ENCODE measurements at places on chromosomes 11 and 22.

DNA sequence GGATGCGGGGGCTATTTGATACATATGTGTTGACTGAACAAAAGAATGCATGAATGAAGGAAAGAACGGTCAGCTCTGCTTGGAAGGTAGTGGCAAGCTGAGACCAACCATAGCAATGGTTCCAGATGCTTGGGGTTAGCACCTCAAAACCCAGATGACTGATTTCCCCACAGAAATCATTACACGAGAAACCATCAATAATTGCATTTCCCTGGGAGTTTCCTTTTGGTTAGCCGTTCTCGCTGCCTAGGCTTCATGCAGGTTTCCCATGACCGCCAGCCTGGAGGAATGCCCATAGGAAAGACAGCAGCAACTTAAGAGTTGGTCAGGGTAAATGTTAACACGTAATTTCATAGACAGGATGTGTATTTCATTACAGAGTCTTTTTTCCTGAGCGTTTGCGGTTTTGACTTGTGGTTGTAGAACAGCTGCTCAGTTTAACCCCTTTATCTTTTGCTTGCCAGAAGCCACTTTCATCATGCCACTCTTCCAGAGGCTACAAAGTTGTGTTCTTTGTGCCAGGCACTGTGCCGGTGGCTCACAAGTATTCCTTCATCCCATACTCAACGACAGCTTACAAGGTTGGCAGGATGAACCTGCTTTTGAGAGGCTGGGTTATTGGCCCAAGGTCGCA is 2.8 kb downstream of the IL17RA start:
- DNase-seq, result peak; percentile 32

DNA sequence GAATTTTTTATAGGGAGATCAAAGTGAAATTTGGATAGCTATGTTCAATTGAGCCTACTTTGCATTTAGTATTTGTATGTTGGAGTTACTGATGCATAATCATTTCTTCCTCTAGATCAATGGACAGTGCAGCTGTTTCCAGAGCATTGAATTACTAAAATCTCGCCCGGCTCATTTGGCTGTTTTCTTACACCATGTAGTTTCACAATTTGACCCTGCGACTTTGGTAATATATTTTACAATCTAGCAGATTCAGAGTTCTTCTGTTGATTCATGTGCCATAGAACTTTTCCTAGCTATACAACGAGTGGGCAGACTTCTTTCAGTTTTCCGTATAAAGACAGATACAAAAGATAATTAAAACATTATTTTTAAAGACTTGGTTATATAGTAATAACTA is 70.0 kb upstream of the GRIK4 start:
- no peak for DNase-seq

DNA sequence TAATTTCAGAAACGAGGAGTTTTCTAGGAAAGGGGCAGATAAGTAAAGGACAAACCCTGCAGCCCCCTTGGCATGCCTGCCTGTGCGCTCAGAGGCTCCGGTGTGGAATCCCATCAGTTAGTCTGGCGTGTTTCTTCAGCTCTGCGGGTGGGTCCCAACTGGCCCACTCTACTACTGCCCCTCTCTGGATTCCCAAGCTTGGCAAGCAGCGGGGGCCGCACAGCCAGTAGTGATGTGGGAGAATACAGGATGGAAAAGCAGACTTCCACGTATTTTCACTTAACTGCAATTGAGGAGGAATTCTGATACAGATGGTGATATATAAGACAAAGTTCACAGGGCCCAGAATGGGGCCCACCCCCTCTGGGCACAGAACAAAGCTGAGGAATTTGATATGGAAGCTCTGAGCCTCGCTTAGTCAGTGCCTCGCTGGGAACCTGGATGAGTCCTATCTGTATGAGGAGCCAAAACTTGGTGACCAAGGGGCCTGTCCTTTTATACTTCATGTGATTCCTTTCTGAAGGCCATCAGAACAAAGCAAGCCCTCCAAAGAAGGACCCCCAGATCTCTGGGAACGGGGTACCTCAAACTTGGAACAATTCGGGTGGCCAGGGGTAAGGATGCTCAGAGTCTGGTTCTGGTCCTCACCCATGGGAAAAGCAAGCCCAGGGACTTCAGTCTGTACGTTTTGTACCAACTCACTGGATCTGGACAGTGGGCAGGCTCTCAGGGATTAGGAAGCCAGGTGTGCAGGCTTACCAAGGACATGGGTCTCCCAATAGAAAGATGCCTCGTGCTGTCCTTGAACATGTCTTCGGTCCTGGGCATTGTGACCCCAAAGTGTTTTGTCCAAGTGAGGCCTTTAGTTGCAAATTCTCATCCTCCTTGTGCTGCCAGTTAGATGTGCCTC is 26.0 kb downstream of the RELT start:
- no peak for DNase-seq

DNA sequence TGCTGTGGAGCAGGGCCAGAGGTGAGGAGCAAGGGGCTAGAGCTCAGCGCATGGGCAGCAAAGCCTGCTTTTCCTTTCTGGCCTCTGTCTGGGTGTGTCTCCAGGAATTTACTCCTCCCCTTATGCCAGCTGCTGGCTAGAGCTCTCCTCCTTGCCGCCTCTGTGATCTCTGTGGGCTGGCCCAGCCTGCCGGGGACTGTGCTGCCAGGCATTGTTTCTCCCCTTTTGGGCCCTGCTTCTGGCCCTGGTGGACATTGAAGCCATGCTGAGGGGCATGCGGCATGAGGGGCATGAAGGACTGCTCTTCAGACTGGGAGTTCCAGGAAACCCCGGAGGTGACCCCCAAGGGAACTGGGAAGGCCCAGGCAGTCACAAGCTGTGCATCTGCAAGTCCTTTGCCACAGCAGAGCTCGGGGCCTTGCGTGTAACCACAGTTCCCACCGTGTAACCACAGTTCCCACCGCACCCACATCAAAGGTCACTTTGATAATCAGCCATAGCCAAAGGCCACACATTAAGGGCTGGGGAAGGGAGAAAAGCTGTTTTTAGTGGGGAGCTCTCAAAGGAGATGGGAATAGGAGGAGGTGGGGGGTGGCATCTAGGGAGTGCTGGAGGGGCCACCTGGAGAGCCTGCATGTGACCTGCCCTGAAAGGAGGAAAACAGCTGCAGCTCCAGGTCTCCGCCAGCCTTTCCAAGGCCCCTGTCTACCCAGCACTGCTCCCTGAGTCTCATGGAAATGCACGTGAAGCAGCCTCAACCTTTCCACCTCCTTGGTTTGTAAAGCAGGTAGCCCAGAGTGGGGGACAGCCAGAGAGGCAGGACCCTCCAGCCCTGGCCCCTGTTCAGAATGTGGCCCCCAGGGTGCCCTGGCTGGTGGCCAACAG is 62.3 kb downstream of the PPFIBP2 start:
- no peak for DNase-seq

- no peak for DNase-seq
Observed at GRCh38 chr22:29503811-29504372, 23.9 kb downstream of the NEFH start.

DNA sequence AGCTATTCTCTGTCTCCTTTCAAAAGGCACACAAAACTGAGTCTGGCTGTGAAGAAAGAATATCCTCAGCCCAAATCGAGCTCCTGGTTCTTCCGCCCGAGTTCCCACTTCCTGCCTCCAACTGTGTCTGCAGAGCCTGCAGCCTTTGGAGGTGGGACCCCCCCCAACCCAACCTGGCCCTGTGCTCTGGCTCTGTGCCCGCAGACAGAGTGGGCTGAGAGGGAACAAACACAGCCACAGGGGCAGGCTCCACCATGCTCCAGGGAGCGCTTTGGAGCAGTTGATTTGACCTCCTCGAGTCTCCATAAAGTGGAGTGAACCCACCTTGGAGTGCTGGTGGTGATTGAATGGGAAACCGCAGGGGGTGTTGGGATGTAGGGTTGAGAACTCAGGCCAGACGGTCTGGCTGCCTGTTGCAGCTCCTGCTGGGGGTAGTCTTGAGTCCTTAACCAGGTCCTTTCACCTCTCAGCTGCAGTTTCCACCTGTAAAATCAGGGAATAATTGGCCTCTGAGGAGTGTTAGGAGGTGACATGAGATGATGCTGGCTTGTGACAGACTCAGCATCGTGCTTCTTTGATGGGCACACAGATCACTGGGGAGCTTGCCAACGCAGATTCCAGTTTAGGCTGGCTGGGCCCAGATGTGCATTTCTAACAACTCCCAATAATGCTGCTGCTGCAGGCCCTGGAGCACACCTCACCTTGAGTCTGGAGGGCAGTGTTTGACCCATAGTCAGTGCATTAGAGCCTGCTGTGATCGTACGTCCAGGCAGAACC is 11.4 kb downstream of the DAGLA start:
- DNase-seq, result peak; percentile 37

DNA sequence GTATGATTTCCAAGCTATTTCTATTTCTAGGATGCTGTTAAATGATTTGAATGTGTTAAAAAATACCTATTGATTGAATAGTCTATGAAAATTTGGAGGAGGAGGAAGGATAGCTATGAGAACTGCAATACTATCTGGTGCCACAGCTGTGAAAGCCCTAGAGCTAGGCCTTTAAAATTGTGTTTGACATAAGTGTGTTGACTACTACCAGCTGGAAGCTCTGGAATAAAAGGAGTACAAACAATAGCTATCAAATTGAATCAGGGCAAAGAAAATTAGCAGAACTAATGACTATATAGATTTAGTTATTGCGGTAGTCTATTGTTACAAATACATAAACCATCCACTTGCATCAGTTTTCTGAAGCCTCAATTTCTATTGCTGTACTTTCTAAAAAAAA is 124.8 kb upstream of the CNTN5 start:
- DNase-seq, result no peak

GRCh38 chr22:45667486-45667885 is 4.1 kb upstream of the ATXN10 start:
- DNase-seq, result no peak

DNA sequence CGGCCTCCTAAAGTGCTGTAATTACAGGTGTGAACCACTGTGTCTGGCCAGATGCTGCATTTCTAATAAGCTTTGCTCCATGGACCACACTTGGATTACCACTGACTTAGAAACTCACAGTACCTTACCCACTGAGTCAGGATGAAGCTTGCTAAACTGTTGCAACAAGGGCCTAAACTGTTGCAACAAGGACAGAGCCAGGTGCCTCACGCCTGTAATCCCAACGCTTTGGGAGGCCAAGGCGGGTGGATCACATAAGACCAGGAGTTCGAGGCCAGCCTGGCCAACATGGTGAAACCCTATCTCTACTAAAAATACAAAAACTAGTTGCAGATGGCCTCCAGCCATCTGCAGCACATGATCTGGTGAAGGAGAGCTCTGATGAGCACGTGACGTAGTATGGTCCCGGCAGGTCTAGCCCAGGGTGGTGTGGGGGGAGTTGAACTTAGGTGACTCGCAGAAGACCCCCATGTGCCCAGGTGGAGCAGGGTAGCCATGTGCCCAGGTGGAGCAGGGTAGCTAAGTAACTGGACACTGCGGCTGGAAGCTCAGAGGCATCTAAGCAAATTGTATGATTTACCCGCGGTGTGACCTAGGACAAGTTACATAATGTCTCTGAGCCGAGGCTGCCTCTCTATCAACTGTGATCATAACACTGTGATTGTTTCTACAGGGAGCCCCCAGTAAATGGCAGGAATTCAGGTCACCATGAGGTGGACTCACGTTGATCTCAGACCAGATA is 8.4 kb downstream of the SLC25A45 start:
- no peak for DNase-seq

DNA sequence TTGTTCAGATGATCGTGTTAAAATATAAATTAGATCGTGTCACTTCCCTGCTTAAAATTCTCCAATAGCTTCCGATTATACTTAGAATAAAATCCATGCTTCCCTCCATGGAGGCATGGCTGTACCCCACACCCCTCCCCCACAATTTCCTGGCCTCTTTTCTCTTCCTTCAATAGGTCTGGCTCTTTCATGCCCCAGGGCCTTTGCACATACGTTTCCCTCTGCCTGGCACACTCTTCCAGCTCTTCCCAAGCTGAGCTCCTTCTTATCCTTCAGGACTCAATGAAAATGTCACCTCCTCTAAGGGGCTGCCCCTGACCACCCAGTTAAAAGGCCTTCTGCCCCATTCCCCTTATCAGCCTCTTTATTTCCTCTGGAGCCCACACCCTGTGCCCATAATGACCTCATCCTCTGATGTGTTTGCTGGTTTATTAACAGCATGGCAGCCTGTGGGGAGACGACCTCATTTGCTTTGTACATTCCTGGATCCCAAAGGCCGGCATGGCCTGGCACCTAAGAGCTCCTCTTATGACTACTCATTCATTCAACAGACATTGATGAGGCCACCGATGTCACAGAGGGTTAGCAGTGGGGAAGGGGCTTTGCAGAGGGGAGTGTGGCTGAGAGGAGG is 9.0 kb upstream of the FLRT1 start:
- DNase-seq, result no peak

DNA sequence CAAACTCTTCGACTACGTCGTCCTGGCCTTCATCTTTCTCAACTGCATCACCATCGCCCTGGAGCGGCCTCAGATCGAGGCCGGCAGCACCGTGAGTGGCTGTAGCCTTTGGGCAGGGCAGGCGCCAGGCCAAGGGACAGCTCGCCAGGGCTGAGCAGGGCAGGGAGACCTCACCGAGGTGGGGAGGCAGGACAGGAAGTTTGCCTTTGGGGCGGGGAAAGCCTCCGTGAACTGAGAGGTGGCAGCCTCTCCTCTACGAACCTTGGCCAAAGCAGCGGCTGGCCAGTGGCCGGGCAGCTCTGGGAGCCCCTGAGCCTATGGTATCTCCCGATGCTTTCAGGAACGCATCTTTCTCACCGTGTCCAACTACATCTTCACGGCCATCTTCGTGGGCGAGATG is 93.2 kb downstream of the CACNA1I start:
- no peak for DNase-seq

- DNase-seq, result no peak
Observed at GRCh38 chr22:41557401-41558240, 3.2 kb upstream of the CSDC2 start.

DNA sequence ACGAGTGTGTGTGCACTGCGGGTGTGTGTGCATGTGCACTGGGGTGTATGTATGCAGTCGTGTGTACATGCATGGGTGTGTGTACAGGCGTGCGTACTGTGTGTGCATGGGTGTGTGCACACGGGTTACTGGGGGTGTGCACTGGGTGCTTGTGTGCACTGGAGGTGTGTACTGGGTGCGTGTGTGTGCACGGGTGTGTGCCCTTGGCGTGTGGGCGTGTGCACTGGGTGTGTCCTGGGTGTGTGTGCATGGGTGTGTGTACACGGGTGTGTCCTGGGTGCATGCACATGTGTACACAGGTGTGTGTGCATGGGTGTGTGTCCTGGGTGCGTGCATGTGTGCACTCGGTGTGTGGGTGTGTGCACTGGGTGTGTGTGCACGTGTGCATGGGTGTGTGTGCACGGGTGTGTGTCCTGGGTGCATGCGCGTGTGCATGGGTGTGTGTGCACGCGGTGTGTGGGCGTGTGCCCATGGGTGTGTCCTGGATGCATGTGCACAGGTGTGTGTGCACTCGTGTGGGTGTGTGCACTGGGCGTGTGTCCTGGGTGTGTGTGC is 39.1 kb downstream of the BRSK2 start:
- no peak for DNase-seq

DNA sequence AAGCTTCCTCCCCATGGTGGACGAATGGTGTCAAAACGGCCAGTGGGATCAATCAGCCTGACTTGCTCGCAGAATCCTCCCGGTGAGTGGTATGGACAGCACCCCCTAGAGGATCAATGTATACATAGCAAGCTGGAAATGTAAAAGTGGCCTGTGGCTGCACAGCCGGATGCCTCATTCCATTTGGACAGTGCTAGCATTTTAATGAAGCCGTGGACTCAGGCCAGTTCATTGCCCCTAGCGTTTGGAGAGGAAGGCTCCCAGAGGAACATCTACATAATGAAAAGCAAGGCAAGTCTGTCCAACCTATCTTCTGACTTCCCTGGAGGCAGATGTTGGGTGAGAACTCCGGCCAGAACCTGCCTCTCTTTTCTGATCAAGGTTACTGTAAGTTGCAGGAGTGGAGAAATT is 942.3 kb downstream of the NTM start:
- no peak for DNase-seq

- no peak for DNase-seq
Observed at GRCh38 chr11:19740586-19740985, 27.9 kb downstream of the NAV2 start.

- DNase-seq, result no peak
Observed at GRCh38 chr11:78717041-78717440, 142.4 kb upstream of the NARS2 start.
